ENCODE measurements at places on chromosomes 1 and 21.

DNA sequence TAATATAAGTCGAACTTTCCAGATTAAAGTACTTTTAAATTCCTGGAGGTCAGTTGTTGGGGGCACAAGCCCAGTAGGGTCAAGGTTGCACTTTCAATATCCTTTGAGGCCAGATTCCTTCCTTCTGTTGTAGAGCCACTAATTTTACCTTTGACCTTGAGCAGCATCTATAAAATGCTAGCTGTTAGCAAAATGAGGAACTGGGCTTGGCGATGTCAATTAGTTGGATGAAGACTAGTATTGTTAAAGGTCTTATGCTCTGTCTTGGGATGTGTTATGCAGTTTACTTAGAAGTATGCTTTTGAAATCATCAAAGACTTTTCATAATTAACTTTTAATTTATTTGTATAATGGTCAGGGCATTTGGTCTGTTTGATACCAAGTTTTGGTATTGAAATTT is 425.9 kb upstream of the PROX1 start:
- DNase-seq = no peak

GRCh38 chr1:239897458-239897857 is 194.2 kb upstream of the FMN2 start:
- DNase-seq = no peak

- no peak for DNase-seq
Observed at GRCh38 chr1:116853680-116854402, 55.9 kb upstream of the PTGFRN start.

- DNase-seq = peak; percentile 31
Observed at GRCh38 chr1:1540090-1540817, at the start of gene TMEM240. TSS of gene TMEM240 (minus strand) at chr1:1540624. CDS start at chr1:1540346, 278 bp downstream.

GRCh38 chr1:208242941-208243526 is 1.1 kb downstream of the PLXNA2 start:
- no peak for DNase-seq

GRCh38 chr1:216809649-216810048 is 86.4 kb upstream of the ESRRG start:
- no peak for DNase-seq

DNA sequence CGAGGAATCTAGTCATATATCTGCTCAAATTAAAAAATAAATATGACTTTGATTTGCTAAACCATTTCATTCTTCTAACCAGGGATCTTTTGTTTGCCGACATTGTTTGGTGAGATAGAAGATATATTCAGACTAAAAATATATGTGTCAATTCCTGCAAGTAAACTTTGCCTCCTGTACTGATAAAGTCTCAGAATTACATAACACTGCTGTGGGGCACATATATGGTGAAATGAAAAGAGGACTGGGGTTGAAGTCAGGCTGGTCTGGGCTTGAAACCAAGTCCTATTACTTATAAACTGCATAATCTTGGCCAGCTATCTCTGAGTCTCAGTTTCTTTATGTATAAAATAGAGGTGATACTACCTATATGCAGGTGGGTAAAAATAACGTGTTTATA is 9.8 kb downstream of the SCMH1 start:
- DNase-seq = no peak

GRCh38 chr1:214623430-214623829 is 20.4 kb downstream of the CENPF start:
- no peak for DNase-seq

- no peak for DNase-seq
Observed at GRCh38 chr1:98386675-98387440, 274.7 kb upstream of the SNX7 start.

- DNase-seq = no peak
Observed at GRCh38 chr1:148317288-148317985, 165.4 kb upstream of the NBPF11 start.

- no peak for DNase-seq
Observed at GRCh38 chr1:55535724-55536544, 320.8 kb upstream of the USP24 start.

GRCh38 chr1:56644919-56645676 is at the start of gene PRKAA2:
TSS of gene PRKAA2 (plus strand) at chr1:56645314. CDS start at chr1:56645388, 74 bp downstream.
- DNase-seq = no peak

GRCh38 chr1:54786778-54787177 is 14.3 kb downstream of the TTC22 start:
- no peak for DNase-seq

DNA sequence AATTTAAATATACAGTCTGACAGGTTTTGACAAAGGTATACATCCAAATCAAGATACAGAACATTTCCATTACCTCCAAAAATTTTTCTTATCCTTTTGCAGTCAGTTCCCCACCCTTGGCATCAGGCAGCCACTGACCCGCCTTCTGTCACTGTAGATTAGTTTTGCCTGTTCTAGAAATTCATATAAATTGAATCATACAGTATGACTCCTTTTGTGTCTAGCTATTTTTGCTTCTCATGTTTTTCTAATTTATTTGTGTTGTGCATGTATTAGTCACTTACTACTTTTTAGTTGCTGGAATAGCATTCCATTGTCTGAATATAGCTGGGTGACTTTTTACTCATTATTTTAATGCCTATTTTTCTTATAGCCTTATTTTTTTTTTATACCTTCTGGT is 3.8 kb downstream of the UTP25 start:
- no peak for DNase-seq

GRCh38 chr1:220045356-220046051 is 801 bp downstream of the EPRS1 start:
- no peak for DNase-seq

DNA sequence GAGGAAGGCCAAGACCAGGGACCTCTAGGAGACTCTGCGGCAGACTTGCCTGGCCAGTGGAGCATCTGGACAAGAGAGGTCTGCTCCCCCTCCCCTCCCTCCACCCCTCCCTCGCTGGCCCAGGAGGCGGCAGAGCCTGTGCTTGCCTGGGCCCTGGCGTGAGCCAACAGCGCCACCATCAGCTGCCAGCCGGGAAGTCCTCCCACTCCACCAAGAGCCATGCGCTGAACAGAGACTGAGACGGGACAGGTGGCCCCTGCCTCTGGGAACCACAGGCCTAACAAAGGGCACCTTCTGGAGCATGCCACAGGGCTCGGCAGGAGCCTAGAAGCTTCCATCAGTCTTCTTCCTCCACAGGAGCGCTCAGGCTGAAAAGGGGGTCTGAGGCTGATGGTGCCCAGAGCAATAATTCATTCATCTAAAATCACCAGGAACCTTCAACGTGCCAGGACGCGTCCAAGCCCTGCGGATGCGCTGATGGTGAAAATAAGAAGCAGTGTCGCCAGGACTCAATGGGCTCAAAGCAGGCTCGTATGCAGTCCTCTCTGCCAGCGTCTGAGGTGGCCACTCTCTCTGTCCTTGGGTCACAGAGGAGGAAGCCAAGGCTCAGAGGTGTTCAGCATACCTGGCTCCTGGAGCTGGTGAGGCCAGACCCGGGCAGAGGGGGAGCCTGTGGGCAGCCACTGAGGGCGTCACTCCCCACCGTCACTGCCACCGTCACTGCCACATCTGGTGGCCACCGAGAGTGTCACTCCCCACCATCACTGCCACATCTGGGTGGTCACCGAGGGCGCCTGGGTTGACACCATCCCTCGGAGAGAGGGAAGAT is 161.2 kb downstream of the NPHP4 start:
- no peak for DNase-seq

DNA sequence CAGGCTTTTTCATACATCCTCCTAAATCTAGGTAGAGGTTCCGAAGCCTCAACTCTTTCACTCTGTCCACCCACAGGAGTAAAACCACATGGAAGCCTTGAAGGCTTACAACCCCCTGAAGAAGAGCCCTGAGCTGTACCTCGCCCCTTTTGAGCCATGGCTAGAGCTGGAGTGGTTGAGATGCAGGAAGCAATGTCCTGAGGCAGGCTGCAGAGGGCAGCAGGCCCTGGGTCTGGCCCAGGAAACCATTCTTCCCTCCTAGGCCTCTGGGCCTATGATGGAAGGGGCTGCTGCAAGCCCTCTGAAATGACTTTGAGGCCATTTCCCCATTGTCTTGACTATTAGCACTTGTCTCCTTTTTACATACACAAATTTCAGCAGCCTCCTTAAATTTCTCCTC is 1503.0 kb downstream of the KCNT2 start:
- DNase-seq = no peak

- no peak for DNase-seq
Observed at GRCh38 chr1:198056255-198056654, 100.5 kb upstream of the NEK7 start.

- DNase-seq = no peak
Observed at GRCh38 chr1:156406251-156406650, 37.2 kb downstream of the RHBG start.

- no peak for DNase-seq
Observed at GRCh38 chr1:56963667-56964066, 2.1 kb downstream of the C8B start.

DNA sequence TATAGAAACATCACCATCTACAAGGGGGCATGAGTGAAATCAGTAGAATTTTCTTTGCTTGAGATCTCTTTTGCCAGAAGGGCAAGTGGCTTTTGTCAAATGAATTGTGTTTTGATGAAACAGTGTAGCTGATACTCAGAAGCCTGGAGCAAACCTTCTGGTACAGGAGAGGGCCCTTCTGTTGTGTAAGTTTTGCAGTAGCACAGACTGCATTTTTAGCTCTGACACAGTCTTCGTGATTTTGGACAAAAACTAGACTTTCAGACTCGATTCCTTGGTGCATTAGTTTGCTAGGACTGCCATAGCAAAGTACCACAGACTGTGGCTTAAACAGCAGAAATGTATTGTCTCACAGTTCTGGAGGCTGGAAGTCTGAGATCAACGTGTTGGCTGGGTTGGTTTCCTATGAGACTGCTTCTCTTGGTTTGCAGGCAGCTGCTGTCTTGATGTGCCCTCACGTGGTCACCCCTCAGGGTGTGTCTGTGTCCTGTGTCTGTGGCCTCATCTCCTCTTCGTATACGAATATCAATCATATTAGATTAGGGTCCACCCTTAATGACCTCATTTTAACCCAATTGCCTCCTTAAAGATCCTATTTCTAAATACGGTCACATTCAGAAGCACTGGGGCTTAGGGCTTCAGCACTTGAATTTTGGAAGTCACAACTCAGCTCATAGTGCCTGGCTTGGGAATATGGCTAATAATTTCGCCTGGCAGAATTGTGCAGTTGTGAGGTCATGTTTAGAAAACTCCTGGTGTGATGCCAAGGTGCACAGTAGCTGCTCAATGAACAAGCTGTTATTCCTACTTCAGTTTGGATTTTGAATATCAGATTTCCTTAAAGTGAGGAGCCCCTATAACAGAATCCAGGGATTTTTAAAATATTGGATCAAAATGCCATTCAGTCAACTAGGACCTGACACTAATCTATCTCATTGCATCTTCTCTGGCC is 21.2 kb upstream of the DISC1 start:
- no peak for DNase-seq

DNA sequence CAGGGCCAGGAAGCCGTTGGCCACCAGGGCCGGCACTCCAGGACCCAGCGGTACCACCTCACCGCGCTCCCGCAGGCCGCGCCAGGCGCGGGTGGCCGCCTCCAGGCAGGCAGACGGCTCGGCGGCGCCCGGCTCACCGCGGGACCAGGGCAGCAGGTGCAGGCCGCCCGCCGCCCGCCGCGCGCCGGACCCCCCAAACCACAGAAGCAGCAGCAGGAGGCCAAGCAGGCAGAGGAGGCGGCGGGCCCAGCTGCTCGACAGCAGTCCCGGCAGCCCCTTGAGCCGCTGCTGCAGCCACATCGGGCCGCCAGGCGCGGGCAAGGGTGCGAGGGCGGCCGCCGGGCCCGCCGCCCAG is 312 bp downstream of the KIAA2013 start:
- DNase-seq = no peak

DNA sequence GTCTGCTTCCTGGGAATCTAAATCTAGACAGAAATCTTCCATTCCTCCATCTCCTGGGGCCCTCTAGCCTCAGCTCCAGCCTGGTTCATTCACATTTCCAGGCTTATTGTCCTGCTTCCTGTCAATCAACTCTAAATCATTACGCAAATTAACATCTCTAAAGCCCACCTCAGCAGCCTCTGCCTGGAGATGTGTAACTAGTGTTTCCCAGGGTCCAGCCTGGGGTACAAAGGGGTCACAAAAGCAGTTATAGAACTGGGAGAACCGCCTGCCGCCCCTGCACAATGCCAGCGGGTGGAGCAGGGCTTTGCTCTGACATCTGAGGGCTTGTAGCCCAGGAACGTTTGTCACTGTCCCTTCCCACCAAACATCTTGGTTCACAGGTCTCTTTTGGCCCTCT is 373.5 kb downstream of the RRAGC start:
- no peak for DNase-seq

DNA sequence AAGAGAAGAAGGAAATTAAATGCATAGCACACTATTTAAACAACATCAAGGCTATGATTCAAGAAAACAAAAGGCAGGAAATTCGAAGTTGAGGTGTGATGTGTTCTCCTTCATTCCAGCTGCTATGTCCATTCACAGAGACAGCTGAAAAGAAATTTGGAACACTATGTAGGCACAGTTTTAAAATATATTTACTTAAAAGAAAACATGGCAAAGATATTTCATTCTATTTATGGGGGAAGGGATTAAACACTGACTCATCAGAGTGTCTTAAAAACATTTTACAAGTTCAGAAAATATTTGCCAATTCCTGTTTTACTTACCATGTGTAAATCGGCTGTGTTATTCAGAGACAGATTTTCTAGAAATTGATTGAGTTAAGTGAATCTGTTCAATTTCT is 39.4 kb upstream of the NGF start:
- no peak for DNase-seq

DNA sequence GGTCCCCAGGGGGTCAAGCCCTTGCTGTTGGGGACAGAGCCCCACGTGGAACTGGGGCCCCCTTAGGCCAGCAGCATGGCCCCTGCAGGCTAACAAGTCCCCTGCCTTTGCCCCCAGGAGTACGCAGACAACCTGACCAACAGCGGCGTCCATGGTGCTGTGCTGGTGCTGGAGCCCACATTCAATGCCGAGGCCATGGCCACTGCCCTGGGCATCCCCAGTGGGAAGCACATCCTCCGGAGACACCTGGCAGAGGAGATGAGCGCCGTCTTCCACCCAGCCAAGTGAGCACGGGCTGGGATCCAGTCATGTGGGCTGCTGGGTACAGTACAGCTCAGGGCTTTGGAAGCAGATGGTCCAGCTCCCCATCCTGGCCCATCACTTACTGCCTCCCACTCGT is 49.6 kb upstream of the TMEM51 start:
- DNase-seq = no peak

DNA sequence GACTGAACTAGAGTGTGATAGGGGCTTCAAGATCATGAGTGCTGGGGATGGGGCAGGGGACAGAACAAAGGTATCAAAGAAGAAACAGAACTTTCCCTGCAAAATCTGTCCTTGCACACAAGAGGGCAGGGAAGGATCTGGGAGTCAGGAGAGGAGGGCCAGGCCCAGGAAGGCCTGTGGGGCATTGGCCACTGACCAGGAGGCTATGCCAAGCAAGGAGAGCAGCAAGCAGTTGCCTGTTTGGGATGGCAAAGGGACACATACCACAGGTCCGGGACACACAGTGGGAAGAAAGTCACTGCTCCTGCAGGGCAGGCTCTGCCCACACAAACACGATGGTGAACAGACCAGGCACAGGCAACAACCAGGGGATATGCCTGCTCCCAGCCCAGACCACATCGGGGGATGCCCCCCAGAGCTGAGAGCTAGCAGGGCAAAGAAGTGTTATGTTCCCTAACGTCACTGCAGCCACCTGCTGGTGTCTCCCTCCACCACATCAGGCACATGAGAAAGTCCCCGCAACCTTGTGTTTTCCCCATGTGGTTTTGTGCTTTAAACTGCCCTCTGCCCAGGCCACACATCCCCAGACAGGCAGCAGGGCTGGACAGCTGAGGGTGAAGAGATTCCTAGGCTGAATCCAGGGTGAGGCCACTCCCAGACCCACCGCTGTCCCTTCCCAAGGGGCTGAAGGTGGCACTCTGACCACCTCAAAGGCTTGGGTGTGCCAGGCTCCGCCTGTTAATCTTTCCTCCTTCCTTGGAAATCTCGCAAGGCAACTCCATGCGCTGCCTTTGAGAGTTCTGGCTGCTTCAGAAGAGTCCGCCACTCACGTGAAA is 53.6 kb downstream of the KIF21B start:
- no peak for DNase-seq

All from stimulated activated CD4-positive, alpha-beta T cell treated with anti-CD3 and anti-CD28 coated beads, TNF-alpha, amount 100 ng/mL, for 1 hour (primary cell).